Non-pigmented ciliary epithelial cell (primary cell): ENCODE measurements at places on chromosomes 5 and 9.

- DNase-seq = no peak
Measured at GRCh38 chr9:14260101-14260500, 53.8 kb downstream of the NFIB start.

DNA sequence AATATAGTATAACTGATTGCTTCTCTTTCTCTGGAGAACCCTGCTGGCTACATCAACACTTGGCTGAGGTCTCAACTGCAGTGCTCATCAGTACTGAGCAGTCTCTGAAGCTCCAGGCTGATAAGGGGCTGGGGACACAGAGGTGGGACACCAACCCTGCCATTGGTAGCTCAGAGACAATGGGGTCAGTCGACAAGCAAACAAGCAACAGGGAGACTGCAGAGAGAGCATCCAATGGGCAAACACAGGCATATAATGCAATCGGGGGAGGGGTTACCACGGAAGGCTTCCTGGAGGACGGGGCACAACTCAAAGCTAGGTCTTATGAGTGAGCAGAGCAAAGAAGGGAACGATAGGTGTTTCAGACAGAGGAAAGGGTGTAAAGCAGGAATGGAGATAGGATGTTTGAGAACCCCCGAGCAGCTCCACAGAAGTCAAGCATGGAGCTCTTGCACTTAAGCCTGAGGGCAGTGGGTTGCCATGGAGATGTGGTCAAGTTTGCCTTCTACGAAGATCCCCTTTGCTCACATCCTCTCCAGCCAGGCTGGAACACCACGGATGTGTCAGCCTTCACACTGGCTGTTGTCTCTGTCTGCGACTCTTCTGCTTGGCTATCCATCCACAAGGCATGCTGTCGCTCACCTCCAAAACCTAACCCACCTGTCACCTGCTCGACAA is 21.5 kb upstream of the AKNA start:
- DNase-seq = no peak

DNA sequence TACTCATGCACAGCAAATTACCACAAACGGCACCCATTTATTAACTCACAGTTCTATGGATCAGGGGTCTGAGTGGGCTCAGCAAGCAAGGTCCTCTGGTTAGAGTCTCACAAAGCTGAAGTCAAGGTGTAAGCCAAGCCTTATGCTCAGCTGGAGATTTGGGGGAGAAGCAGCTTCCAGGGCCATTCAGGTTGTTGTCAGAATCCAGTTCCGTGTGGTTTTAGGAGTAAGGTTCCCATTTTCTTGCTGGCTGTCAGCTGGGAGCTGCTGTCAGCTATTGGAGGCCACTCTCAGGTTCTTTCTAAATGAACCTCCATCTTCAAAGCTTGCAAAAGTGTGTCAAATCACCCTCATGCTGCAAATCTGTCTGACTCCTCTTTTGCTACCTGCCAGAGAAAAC is 17.7 kb downstream of the FCN2 start:
- DNase-seq = no peak

DNA sequence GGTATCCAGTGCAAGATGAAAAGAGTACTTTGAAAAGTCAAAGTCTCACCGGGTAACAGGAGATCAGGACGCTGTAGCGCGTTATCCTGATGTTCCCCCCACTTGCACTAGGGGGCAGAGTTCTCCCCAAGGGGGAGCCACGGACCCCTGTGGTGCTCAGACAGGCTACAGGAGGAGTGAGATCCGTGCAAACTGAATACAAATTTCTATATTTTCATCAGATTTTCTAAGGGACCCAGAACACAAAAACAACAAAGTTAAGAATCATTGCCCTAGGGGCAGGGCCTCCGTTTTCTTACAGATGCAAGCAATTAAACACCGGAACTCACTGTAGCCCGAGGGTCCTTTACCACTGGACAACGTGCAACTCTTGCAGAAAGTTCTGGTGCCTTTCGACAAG is 2.0 kb downstream of the MYO10 start:
- DNase-seq = peak; percentile 30

DNA sequence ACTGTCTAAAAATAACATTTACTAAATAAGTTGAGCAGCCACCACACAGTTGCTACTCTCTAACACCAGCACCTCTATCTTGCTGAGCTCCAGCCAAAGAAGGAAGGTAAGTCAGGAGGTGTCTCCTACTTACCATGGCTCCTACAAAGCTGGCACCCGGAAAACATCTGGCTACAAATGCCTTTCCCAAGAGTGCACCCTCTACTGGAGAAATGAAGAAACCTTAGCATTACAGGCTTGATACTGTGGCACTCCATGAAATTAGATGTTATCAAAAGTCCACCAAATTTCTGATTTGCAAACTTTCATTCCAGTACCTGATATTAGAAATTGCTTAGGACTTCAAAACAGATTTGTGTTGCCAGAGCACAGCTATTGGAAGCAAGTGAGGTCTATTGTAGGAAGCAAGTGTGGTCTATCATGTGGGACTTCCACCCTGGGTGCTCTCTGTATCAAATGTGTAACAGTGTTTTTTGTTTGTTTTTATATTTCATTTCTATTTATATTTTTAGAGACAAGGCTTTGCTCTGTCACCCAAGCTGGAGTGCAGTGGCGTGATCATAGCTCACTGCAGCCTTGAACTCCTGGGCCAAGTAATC is 25.7 kb upstream of the RFK start:
- no peak for DNase-seq

GRCh38 chr9:70409800-70410199 is 4.7 kb downstream of the KLF9 start:
- DNase-seq = no peak

DNA sequence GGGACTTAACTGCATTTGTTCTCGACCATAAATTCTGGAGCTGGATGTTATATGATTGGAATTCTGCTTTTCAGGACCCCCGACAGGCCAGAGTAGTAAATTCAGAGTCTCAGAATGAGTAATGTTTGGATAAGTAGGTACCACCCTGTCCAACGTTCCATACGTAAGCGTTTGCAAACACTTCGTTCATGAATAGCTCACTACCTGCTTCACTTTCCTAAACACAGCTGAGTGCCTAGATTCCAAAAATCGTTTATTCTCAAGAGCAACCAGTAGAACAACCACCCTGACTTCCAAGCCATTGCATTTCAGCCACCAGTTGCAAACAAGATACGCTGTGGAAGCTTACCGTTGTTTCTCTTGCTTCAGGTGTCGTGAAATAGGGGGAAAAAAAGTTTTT is 101.3 kb upstream of the DMRT1 start:
- no peak for DNase-seq

DNA sequence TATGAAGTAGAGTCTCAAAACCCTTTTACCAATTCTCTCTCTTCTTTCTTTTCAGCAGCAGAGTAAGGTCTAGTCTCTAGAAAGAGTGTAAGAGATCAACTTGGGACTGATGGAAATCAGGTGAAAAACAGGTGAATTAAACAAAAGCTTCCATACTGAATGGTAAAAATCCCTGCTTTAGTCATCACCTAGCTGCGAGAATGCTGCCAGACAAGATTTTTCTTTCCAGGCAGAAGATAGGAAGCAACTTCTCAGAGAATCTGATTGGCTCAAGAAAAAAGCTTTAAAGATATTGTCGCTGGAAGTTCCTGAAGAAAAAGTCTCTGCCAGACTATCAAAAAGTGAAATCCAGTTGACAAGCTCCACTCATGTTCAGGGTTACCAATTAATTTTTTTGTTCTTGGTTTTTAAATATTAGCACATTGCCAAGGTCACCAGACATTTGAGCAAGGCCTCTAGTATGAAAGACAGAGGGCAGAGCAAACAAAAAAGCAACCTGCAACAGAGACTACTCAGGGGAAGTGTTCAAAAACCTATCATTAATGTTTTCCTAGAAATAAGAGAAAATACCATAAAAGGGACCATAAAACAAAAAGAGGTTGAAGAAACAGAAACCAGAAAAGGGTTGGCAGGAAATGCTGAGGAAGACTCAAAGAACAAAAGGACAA is 9.3 kb downstream of the CDO1 start:
- no peak for DNase-seq
